Stimulated activated CD8-positive, alpha-beta memory T cell treated with anti-CD3 and anti-CD28 coated beads, Interleukin-2, amount 100 ng/mL, for 48 hours (primary cell): ENCODE measurements at places on chromosomes 3 and 15.

DNA sequence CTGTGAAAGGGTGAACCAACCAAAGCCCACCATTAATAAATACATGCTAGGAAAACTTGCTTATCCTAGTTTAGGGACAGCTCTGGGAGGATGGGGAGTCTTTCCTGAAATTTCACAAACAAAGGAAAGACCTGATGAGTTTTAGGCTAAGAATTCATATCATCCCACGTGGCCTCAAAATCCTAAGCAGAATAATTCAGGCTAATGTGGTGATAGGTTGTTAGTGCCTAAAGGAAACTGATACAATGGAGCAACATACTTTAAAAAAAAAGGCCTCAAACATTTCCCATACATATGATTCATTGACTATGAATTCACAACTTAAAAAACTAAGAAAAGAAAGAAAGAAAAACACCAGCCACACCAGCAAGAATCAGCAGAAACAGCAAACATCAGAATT lies 126.9 kb upstream of the CNTN4 start:
- DNase-seq = no peak

DNA sequence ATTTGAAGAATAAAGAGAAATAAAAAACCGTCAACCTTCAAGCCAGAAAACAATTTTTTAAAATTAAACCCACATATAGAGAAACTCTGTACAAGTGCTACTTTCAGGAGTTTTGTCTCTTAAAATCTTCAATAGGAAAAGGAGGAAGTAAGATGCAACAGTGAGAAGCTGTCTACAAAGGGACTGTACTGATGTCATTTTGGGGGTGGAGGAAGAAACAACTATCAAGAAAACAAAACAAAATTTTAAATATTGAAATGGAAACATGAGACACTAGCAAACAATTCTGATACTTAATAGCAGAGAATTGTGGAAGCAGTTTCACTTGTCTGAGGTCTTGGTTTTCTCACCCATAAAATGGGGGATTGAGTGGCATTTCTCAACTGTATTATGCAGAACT lies 84.4 kb downstream of the SLMAP start:
- no peak for DNase-seq

DNA sequence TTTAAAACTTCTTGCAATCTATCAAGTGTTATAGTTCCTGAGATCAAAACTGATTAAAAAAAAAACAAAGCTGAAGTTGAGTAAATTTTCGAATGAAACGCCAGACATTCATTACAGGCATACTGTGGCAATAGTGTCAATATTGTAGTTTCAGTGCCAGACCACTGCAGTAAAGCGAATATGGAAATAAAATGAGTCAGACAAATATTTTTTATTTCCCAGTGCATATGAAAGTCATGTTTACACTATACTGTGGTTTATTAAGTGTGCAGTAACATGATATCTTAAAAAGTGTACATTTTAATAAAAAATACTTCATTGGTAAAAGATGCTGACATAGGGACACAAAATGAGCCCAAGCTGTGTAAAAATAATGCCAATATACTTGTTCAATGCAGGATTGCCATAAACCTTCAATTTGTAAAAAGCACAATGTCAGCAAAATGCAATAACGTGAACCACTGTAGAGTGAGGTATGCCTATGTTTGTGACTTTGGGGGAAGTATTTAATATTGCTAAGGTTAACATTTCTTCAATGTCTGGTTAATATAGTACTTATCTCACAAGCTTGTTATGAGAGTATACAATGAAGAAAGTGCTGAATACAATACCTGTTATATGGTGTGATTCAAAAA lies 1473.9 kb upstream of the GBE1 start:
- DNase-seq = no peak

GRCh38 chr3:27910456-27910855 lies 188.3 kb upstream of the EOMES start:
- DNase-seq = no peak

GRCh38 chr3:143472731-143473523 lies 353.4 kb downstream of the CHST2 start:
- no peak for DNase-seq

- no peak for DNase-seq
These were observed 77.2 kb downstream of the MYO1E start for GRCh38 chr15:59295261-59296001.

DNA sequence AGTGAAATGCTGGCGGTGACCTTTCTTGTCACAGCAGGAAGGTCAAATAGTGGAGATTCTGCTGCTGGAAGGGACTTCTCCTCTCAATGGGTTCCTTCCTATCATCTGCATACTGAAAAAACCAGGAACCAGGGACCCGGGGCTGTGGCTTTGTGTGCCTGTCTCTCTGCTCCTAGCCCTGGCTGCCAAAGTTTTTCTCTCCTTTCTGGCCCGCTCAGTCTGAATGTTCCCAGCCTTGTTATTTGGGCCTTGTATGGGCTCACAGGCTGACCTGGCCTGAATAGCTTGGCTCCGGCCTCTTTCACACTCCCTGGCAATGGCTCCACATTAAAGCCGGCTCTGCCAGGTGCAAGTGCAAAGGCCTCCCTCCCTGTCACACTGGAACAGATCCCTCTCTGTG lies 94.7 kb downstream of the LRIG1 start:
- DNase-seq = no peak
